ENCODE measurements at places on chromosomes 2 and 18. TPM values are rescaled to one million over a fixed set of nuclear protein-coding genes. Genes with fewer than 3 reads are reported as not detected.

DNA sequence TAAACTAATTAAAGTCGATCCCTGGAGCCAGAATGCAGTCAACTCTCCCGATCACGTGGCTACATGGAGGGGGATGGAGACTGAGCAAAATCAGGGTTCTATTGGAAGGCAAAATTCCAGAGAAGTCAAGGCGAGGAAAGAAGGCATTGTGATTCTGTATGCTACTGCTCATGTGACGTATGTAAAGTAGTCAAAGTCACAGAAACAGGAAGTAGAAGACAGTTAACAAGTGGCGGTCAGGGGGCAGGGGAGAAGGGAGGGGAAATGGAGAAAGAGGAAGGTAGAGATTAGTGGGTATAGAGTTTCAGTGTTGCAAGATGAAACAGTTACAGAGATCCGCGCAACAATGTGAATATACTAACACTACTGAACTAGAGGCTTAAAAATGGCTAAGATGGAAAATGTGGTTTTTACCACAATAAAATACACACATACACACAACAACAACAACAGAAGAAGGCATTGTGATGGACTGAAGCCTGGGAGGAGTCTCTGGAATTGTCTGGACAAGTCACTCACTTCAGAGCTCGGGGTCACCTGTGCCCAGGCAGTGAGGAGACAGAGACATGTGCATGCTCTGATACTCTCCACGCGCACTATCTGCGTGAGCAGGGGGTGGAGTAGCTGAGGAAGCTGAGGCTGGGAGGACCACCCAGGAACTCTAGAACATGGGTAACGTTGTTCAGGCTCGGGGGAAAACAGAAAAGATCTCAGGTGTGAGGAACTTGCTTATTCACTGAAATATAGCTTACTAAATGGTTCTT is 89.9 kb upstream of the CDCA7 start:
- DNase-seq = no peak

GRCh38 chr2:216776066-216776850 is 80.9 kb upstream of the IGFBP5 start:
- DNase-seq = peak; percentile 21

DNA sequence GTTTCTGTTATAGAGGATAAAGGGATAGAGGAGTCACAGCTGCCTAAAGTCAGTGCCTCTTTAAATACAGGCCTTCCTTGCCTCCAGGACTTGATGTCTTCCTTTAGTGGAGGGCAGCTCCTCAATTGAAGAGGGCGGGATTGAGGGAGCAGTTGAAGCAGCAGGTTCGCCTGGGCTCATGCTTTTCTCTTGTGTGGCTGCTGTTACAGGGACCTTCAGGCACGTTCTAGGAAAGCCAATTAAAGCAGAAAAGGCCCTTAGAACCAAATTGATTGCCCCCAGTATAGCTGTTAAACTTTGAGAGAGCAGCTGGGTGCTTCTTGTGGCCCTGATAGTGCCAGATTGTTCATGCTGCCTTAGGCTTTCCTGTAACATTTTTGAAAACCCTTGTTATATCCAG is 42.0 kb upstream of the LTBP1 start:
- DNase-seq = no peak

- DNase-seq = no peak
Observed at GRCh38 chr2:71992036-71992435, 155.6 kb downstream of the CYP26B1 start.

DNA sequence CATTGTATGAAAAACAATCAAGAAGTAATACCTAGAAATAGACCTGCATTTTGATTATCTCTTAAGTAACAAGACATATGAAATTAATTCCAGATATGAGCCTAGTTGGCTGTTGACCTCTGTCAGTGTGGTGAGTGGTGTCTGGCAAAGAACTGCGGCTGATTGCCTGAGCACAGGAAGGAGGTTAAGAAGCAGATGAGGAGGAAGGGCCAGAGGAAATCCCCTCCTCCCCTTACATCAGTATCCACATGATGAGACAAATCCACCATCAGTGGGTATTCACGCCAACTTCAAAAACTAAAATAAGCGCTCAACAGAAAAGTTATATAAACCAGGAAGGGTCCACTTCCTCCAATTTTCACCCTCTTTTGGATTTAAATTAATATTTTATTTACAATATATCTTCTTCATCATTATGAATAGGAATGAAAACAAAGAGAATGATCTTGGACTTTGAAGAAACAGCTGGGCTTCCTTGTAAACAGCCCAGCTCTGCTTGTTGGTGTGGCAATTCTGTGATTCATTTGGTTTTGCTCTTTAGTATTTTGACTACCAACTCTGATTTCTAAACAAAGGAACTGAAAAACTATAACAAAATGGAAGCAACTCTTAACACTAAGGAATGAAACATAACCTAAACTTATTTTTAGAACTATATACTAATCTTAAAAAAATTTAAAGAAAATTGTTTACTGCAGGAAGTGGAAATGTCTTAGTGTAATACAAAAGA is 27.3 kb downstream of the RFTN2 start:
- DNase-seq = no peak

- DNase-seq = no peak
Observed at GRCh38 chr2:141791521-141791920, 339.3 kb downstream of the LRP1B start.

DNA sequence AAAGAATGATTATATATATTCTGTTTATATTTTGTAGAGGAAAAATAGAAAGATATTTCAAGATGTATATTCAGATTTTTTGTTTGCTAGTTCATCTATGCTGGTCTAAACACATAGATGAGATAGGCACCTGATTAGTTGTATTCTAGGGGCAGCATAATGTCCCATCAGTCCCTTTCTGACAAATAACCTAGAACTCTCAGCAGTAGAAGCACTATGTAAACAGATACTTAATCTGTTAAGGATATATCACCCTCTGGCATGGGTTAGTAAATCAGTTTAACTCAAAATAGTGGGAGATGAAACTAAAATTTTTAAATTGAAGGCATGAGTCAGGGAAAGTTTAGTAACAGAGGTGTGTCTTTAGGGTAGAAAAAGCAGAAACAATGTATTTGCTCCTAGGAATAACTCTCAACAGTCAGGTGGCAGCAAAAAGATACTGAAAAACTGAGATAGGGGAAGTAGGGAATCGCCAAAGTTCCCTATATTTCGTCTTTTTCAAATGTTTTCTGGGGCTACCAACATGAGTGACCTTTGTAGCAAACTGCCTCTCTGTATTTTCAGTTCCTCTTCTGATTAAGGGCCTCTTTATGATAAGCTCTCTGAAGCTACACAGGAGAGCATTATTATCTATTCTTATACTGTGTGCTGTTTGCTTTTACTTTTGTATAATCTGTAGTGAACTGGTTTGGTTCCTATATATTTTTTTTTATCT is 5.7 kb downstream of the PPP1R1C start:
- no peak for DNase-seq

GRCh38 chr2:203450561-203450960 is 84.5 kb downstream of the RAPH1 start:
- DNase-seq = no peak

GRCh38 chr2:48448274-48449061 is 81.5 kb upstream of the STON1 start:
- peak; percentile 19 for DNase-seq

The SERPINB11 gene
- total RNA-seq = not detected

The AFF3 gene
- total RNA-seq = 1.9 TPM

The MC4R gene
- 3.9 TPM for total RNA-seq

The FAM117B gene
- 2.4 TPM for total RNA-seq

The CDH19 gene
- total RNA-seq = not detected

The DNAH7 gene
- total RNA-seq = 0.40 TPM

The CYP27A1 gene
- not detected for total RNA-seq

The CRYGD gene
- not detected for total RNA-seq

Measured in A172 (cell line).